Activated CD4-positive, alpha-beta T cell treated with anti-CD3 and anti-CD28 coated beads, Interleukin-2, amount 50 U/mL, for 48 hours (primary cell): ENCODE measurements at places on chromosomes 7 and 10.

- DNase-seq: no peak
Observed at GRCh38 chr7:25579778-25580075, 351.4 kb upstream of the NPVF start.

DNA sequence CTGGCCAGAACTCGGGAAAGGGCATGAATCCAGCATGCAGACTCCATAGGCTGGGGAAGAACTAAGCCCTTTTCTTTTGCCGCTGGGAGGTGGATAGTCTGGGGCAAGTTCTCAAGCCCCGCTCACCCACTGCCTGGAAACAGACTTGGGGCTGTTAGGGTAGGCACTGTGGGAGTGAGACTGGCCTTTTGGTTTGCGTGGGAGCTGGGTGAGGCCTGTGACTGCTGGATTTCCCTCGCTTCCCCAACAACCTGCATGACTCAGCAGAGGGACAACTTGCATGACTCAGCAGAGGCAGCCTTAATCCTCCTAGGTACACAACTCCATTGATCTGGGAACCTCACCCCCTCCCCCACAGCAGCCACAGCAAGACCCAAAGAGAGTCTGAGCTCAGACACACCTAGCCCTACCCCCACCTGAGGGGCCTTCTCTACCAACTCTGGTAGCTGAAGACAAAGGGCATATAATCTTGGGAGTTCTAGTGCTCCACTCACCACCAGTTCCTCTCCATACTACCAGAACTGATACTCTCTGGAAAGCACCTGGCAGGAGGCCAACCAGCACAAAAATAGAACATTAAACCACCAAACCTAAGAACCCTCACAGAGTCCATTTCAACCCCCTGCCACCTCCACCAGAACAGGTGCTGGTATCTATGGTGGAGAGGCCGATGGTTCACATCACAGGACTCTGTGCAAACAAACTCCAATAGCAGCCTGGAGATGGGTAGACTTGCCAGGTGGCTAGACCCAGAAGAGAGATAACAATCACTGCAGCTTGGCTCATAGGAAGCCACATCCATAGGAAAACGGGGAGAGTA, 81.4 kb upstream of the LAMB4 start:
- no peak for DNase-seq

- DNase-seq: no peak
Observed at GRCh38 chr10:687583-688311, 1.7 kb downstream of the DIP2C start.

DNA sequence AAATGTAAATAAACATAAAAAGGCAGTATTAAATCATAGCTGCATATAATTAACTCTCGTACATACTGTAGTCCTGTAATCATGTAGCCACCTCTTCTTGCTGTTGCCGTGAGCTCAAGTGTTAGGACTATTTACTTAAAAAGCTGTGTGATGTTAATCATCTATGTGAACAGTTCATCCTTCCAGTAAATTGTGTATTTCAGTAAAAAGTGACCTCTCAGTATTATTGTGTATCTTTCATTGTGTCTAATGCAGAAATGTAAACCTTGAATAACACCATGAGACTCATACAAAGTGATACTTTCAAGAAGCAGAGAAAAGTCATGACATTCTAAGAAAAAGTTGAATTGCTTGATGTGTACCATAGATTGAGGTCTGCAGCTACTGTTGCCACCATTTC, 38.0 kb downstream of the ADD3 start:
- no peak for DNase-seq

- no peak for DNase-seq
Observed at GRCh38 chr10:110615057-110615747, 28.9 kb upstream of the RBM20 start.
